Mammary epithelial cell (primary cell): ENCODE measurements at places on chromosomes 11 and 22. TPM values are rescaled to one million over a fixed set of nuclear protein-coding genes. Genes with fewer than 3 reads are reported as not detected.

The RCOR2 gene
- 0.08 TPM for polyA plus RNA-seq

GRCh38 chr11:114262681-114263512 is 33.3 kb upstream of the NNMT start:
- DNase-seq = peak; percentile 33

GRCh38 chr11:25183411-25183810 is 686.6 kb downstream of the LUZP2 start:
- no peak for DNase-seq

DNA sequence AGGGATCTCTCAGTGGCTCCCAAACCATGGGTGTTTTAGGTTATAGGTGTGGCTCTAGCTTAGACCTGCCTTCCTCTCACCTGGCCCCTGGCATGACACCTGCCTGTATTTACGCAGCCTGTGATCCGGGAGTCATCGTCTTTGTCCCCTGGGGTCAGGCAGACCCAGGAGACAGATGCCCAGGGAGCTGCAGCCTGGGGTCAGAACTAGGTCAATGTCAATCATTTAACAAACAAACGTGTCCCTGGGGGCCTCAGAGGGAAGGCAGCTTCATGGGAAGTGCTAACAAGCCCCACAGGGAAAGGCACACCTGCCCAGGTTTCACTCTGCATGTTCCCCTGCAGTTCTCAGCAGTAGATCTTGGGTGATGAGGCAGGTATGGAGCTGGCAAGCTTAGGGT is 12.0 kb downstream of the BACE1-AS start:
- no peak for DNase-seq

The KRTAP5-2 gene
- not detected for polyA plus RNA-seq

GRCh38 chr11:116263770-116264169 is 509.0 kb downstream of the BUD13 start:
- DNase-seq = no peak

DNA sequence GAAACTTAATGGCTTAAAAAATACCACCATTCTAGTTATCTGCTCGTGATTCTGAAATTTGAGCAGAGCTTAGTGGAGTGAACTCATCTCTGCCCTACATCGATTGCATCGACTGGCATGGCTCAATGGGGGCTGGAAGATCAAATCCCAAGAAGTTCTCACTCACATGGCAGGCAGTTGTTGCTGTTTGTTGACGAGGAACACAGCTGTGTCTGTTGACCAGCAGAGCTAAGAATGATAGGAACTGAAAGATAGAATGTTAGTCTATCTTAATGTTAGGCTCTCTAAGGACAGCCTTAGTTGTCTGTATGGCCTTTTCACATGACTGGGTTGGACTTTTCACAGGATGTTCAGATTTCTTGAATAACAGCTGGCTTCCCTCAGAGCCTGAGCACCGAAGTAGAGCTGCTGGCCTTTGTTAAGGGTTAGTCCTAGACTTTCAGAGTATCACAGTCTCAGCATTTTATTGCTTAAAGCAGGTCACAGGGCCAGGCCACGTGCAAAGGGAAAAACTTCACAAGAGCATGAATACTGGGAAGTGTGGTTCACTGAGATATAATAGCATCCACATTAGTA is 31.6 kb upstream of the IZUMO1R start:
- no peak for DNase-seq

The OR5P2 gene
- polyA plus RNA-seq = 0.05 TPM

The ZNF280B gene
- polyA plus RNA-seq = 0.14 TPM

The TSSK2 gene
- polyA plus RNA-seq = not detected

DNA sequence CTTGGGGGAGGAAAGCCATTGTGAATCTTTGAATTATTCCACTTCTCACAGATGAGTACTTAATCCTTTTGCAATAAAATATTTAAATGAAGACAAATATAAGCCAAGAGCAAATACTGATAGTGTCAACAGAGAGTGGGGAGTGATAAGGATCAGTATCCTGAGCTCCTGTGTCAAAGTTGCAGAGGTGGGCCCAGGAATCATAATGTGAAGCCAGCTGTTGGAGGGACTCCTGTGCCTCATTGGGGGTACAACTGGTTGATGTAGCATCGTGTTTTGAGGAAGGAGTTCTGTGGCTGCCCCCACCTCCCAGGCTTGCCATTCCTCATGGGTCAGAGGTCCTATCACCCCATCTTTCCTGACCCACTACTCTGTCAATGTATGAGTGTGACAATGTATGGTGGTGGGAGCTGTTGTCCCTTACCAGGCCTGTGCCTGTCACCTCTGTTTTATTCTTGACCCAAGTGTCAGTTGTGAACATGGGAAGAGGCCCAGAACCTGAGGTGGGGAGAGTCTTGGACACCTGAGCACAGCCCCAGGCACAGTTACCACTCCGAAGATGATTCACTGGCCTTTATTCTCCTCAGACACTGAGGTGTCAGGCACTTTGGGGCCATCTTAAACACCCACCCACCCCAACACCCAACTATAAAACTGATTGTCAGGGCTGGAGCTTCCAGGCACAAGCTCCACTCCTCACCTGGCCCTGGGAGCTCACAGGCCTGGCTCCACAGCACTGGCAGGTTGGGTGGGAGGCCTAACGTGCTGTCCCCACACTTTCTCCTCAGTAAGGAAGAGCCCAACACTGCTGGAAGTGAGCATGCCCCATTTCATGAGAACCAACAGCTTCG is 38.4 kb downstream of the KCNQ1OT1 start:
- DNase-seq = no peak

DNA sequence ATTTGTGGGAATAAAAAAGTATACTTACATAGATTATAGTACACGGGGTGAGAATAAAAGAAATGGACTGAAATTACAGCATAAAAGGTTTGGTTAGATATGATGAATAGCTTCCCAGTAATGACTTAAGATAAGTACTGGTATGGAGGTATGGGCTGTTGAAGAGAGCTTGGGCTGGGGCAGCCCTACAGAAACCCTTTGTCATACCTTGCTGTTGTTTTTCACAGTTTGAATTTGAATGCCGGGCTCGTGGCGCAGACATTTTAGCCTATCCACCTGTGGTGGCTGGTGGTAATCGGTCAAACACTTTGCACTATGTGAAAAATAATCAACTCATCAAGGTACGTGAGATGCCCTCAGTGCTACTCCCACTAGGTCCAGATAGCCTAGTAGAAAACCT is 42.3 kb upstream of the RBX1 start:
- no peak for DNase-seq

DNA sequence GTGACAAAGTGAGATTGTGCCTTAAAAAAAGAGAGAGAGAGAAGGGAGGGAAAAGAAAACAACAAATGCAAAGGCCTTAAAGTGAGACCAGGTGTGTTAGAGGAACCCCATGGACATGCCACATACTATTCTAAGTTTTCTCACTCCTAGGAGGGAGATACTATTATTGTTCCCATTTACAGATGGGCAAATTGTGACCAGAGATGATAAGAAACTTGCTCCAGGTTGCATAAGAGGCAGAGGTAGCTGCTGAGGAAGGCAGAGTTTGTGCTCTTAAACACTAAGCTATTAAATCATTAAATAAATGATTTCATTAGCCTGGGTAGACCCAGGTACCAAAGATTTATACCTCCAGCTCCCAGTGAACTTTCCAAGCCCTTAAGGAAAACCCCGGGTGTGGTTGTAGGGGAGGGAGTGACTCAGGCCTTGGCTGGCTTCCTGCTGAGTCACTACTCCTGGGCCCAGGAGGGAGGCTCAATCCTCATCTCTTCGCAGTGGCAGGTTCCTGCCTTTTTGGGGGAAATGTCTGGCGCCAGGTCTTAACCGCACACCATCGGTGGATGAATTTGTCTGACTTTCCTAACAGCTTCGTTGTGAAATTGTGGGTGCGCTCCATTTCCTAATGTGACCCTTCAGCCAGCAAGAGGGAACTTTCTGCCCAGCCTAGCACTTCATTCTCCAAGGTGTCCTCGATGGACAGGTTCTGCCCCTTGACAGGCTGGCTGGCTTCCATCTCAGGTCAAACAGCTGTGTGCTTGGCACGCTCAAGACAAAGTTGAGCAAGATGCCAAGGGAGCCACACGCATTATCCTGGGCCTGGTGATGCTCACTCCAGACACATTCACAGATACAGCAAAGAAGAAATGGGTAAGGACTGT is 33.4 kb upstream of the PTPRJ start:
- peak; percentile 98 for DNase-seq

DNA sequence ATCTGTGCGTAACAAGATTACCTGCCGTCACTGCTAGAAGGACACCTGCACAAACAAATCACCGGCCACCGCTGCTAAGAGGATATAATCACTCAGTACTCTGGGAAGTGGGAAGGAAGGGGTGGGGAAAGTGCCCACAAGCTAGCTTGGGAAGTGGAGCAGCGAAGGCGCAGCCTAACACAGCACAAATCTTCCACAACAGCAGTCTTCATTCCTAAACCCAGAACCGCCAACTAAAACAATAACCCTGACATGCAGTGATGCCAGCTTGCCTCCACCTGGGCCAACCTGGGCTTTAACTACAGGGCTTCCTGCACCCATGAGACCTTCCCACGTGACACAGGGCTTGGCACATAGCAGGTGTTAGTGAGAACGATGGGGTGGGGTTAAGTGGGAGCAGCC is 5.1 kb downstream of the DGCR2 start:
- DNase-seq = no peak

- DNase-seq = no peak
These were observed 284.7 kb downstream of the MIAT start for GRCh38 chr22:26941896-26942636.

The TMEM86A gene
- polyA plus RNA-seq = 0.39 TPM

DNA sequence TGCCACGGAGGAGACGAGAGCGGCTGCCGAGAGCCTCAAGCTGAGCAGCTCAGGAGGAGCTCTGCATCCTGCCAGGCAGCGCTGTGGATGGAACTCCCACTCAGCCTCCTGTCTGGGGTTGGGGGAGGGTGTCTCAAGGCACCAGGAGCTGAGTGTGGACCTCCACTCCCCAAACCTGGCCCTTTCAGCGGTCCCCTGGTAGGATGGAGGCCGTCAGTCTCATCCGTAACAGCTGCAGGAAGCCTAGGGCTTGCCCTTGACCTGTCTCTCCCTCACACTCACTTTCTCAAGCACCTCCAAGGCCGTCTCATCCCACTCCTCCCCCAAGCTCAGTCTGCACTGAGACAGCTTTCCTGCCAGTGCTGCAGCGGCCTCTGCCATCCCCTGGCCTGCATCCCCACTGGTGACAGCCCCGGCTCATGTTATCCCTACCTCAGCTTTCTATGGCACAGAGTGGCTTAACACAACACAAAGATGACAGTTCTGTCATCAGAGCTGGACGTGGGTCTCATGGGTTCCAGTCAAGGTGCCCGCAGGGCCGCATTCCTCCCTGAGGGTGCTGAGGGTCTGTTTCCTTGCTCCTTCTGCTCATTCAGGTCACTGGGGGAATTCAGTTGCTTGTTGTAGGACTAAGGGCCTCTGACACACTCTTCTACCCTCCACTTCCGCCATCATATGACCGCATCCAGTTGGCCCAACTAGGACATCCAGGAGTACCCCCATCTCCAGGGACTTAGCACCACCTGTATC is 341.9 kb upstream of the B3GAT1 start:
- DNase-seq = no peak
